ENCODE measurements at places on chromosomes 16 and 17.

GRCh38 chr17:48753794-48754499 lies 25.4 kb upstream of the HOXB13 start:
- no peak for DNase-seq

GRCh38 chr16:474420-475122 lies 49.1 kb downstream of the RAB11FIP3 start:
- no peak for DNase-seq

DNA sequence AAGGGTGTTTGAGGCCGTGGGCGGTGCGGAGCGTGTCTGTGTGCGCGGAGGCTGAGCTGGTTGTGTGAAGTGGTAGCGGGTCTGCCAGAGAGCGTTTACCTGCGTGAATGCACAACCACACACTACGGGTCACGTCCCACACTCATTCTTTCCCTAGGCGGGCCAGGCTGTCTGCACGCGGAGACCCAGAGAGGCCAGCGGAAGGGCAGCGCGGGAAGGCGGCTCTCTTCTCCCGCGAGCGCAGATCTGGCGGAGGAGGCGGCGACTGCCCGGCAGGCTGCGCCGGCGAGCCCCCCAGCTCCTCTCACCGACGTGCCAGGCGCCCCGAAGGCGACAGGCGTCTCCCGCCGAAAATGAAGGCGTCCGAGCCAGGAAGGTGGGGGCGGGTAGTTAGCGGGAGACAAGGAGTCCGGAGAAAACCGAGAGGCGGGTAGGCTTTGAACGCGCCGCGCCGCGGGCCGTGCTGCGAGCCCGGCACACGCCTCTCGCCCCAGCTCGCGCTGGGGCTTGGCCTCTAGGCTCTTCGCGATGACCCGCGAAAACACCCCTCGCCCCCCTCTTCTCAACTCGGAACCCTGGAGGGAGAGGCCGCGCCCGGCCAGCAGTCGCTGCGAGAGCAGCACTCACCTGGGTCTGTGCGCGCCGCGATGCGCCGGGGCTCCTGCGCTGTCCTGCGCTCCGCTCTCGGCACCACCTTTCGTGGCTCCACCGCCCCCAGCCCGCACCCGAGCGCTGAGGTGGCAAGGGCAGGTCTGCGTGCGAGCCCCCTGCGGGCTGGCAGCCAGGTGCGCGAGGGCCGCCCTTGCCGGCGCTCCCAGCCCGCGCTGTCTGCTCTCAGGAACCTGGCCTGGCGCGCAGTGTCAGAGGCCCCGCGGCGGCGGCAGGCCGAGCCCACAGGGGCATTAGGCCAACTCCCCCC lies 2.0 kb upstream of the FOXF1 start:
- no peak for DNase-seq

DNA sequence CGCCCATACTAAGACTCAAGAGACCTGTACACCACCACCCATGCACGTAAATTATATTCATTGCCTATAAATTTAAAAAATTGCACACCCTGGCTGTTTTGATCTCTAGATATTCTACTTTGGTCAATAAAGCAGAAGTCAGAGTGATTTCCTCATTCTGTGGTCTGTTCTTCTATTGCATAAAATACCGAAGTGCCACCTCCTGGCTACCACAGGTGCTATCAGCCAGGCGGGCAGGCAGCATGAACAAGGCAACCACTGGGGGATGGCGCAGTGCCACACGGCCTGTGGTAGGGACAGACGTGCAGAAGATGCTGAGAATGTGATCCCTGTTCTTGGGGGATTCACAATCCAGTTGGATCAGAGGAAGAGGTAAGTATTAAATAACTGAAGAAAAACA lies 122.3 kb downstream of the CDK5R1 start:
- DNase-seq: peak; percentile 67

DNA sequence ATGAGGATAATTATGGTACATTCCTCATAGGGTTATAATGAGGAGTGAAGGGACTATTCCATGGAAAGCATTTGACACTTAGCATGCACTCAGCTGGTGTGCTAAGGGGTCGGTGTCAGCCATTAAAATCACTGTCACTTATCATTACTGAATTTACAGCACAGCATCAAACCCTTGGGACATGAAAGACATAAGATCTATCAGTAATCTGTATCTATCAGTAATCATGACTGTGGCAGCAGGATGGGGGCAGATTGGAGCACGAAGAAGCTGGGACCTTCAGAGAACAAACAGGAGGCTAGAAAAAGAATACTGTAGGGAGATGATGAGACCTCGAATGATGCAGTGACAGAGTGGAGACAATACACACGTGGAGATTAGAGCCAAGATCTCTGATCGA lies 73.5 kb upstream of the CLEC3A start:
- DNase-seq: no peak

GRCh38 chr17:32569171-32570080 lies 82.6 kb downstream of the CDK5R1 start:
- DNase-seq: peak; percentile 66

DNA sequence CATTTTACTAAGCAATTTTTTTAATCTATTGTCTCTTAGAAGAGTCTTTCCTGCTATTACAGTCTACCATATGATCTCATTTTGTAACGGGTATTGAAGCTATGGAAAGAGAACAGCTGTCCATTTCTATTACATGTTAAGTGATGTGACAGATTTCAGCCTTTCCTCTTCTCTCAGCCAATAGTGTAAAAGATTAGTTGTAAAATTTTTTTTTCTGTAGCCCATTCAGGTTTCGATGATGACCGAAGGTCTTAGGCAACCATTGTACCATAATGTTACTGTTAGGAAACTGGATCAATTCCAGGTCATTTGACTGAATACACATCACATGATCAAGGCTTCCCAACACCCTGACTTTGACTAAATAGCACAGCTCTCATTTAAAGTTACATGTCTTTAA lies 147.6 kb upstream of the HLF start:
- DNase-seq: no peak

- no peak for DNase-seq
Observed at GRCh38 chr17:28684963-28685362, 23.0 kb downstream of the SUPT6H start.

GRCh38 chr16:31508706-31509195 lies 560 bp upstream of the RUSF1 start:
- DNase-seq: no peak

- no peak for DNase-seq
Observed at GRCh38 chr16:88357317-88358022, 25.3 kb upstream of the ZNF469 start.

- no peak for DNase-seq
Observed at GRCh38 chr17:81071761-81072741, 37.1 kb downstream of the BAIAP2 start.

- no peak for DNase-seq
Observed at GRCh38 chr16:11679250-11679649, 11.0 kb downstream of the SNN start.

DNA sequence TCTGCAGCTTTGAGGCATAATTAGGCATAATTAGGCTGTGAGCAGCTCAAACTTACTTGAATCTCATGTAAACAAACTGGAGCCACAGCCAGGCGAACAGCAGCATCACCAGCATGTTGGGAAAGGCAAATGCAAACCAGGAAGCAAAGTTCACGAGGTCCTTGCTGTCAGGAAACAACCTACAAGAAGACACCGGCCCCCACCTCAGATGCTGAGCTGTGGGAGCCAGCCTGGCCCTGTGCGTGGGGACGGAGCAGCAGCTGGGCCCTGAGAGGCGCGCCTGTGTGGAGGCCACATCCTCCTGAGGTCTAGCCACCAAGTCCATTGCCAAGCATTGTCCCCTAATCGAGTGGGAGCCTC lies 12.2 kb downstream of the SLC13A5 start:
- no peak for DNase-seq

DNA sequence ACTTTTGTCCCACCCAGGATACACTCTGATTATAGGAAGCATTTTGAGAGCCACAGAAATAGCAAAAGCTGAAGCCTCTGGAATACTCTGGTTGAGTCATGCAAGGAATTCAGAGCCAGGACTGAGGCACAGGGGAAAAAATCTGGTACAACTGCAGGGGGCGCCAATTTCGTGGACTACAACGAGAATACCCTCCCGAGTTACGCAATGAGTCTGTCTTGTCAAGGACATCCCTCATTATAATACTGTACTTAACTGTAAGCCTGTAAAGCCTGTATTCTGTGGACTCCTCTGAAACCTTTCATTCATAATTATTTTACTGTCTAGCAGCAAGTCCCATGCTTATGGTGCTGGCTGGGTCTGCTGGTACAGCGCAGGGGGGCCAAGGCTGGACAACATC lies 7.8 kb downstream of the HOXB1 start:
- no peak for DNase-seq

DNA sequence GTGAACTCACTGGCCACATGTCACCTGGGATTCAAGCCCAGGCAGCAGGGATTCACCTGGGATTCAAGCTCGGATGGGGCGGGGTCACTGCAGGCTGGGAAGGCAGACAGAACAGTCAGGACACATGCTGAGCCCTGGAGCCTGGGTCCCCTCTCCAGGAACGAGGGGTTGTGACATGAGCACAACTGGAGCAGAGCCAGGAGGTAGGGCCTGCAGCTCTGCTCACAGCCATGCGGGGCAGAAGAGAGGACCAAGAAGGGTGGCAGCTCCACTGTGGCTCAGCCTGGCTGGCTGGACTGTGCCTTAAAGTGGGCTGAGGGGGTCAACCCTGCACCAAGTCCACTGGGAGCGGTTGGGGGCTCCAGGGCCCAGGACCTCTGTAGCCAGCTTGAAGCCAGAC lies 150.1 kb downstream of the RAB11FIP4 start:
- peak; percentile 34 for DNase-seq

DNA sequence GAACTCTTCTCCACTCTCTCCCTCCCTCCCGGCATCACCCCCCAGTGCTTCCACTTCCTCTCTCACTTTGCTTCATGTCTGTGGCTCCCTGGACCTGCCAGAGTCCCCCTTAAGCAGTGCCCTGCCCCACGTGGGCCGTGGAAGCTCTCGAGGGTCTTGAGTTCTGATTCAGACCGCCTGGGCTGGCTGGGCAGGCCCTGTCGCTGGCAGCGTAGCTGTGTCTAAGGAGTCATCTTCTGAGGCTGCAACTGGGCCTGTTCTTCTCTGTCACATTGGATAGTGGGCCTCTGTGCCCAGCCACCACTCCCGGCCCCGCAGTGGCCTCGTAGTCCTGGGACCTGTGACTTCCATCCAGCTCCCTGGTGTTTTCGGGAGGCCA lies 30.7 kb downstream of the MNT start:
- no peak for DNase-seq

DNA sequence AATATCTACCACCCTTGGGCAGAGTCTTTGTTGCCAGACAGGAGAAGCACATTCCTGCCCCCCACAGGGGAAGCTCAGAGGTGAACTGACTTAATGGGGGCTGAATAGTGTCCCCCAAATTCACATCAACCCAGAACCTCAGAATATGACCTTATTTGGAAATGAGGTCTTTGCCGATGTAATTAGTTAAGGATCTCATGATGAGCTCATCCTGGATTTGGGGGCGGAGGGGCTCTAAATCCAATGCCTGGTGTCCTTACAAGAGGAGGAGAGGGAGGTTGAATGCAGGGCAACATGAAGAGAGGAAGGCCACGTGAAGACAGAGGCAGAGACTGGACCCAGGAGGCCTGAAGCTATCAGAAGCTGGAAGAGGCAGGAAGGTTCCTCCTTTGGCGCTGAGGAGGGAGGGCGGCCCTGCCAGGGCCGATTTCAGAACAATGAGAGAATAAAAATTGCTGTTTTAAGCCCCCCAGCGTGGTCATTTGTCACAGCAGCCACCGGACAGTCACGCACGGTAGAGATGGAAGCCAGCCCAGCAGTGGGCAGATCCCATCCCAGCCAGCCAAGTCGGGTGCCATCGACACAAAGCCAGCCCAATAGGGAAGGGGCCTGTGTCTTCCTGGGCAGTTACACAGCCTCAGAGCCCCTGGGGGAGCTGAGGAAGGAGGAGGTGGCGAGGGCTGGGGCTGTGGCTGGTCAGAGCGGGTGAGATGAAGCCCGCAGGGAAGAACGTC lies 21.3 kb downstream of the C16orf74 start:
- no peak for DNase-seq

- no peak for DNase-seq
Observed at GRCh38 chr17:51170736-51171135, 4.5 kb downstream of the NME2 start.

DNA sequence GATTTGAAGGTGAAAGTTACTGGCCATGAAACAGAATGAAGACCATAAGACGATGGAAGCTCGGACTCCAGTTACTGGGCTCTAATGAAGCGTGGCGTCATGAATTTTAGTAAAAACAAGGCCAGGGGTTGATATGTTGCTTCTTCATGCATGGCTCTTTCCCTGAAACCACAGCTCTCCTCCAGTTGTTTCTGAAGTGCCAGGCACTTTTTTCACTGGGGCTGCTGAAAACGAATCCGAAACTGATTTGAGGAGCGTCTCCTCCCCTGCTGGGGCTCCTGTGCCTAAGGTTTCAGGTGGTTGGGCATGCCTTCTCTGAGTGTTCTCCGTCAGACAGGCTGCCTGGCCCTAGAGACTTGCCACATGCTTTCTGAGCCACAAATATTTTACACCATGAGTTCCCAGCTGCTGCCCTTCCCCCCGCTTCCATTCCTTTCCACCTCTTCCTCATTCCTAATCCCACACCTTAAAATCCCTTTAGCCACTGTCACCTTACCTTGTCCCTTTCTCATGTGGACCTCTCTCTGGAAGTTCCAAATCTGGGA lies 3.7 kb upstream of the MYL4 start:
- DNase-seq: peak; percentile 59

DNA sequence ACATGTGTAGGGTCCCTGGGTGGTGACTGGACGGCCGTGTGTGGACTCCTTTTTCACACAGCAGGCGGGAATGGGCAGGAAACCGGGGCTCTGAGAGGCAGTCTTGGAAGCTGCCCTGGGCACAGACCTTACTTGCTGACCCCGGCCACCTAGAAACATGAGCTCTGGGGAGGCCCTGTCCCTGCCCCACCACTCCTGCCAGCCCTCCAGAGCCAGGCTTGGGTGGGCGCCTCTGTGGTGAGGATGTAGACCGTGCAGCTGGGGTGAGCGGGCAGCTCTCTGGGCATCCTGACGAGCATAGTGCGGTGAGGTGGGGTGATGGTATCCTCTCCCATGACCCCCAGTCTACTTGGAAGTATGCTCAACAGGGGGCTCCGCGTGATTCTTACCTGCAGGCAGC lies 121.3 kb downstream of the RAB11FIP4 start:
- no peak for DNase-seq

DNA sequence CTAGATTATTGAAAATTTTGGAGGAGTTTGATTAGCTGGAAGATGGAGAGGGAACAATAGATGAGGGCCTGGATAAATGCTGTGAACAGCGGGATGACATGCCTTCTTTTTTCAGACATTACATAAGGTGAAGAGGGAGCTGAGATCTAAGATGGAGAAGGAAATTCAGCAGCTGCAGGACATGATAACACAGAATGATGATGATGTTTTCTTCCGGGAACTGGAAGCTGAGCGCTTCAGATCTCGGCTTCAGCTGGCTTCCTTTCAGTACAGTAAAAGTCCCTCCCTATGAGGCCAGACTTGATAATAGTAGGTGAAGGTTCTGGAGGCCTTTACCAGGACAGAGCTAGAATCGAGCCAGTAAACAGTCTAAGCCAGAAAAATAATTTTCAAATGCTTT lies 30.7 kb downstream of the CEP95 start:
- DNase-seq: no peak

- no peak for DNase-seq
Observed at GRCh38 chr17:80732268-80732667, 187.6 kb downstream of the RPTOR start.

DNA sequence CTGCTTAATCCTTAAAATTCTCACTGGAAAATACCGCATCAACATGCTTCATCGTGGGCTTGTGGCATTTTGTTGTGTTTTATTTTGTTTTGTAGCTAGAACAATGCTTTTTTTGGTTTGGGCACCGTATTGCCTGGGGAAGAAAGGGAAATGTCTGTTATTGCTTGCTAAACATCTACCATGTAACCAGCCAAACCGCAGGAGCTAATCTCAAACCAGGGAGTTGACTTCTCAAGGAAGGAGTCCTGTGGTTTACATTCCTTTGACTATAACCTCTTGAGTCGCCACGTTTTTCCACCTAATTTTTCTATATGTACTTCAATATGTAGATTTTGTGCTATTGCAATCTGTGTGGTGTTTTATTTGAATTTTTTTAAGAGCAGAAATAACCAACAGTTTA lies 593.5 kb upstream of the SOX9 start:
- DNase-seq: no peak
